Vagina (tissue), 2 donors: ENCODE measurements at places on chromosomes 5 and 9.

DNA sequence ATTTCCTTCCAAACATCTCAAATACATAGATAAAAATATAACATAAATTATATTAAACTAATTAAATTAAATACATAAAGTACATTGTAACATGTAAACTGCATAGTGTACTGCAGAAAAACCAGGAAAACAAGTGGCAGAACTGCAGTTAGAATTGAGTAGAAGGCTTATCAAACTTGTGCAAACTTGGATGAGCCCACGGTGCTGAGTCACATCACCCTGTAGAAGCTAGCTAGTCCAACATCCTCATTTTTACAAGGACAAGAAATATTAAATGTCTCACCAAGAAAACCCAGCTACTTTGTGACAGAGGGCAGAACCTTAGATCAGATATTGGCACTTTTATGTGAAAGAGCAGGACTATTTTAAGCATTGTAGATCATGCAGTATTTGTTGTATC, 807.9 kb upstream of the NUDT12 start:
- no peak for DNase-seq

GRCh38 chr9:92974761-92975755, 27.7 kb downstream of the FGD3 start:
- no peak for DNase-seq

- DNase-seq, result no peak
These were observed 193.3 kb downstream of the DIRAS2 start for GRCh38 chr9:90449213-90449925.

- no peak for DNase-seq
These were observed 5.0 kb upstream of the GPRIN1 start for GRCh38 chr5:176614805-176615478.

DNA sequence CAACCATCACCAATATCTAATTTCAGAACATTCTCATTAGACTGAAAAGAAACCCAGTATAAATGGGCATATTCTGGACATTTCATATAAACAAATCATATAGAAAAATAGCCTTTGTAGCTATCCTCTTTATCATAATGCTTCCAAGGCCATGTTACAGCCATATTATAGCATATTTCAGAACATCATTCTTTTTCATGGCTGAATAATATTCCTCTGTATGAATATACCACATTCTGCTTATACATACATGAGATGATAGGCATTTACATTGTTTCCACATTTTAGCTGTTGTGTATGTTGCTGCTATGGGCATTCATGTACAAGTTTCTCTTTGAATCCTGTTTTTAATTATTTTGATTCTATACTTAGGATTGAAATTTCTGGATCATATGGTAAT, 167.0 kb downstream of the FBXL17 start:
- no peak for DNase-seq

GRCh38 chr5:135009736-135010501, 24.1 kb downstream of the PITX1 start:
- no peak for DNase-seq

GRCh38 chr9:129946246-129946995, 96.6 kb downstream of the FNBP1 start:
- DNase-seq, result no peak

DNA sequence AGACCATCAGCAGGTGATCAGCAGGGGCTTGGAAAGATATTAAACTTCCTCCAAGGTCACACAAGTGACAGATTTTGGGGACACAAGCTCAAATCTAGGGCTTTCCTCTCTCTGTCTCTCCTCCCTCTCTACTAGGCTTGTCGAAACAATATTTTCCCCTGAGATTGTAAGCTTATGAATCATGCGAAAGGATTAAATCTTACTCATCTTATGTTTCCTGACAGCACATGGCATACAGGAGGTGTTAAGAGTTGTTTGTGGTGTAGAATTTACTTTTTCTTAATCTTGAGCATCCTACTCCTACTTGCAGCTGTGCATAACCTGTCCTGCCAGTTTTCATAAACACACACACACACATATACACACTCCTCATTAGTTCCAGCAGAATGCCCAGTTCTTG, 186.3 kb downstream of the MARCHF11 start:
- DNase-seq, result no peak

DNA sequence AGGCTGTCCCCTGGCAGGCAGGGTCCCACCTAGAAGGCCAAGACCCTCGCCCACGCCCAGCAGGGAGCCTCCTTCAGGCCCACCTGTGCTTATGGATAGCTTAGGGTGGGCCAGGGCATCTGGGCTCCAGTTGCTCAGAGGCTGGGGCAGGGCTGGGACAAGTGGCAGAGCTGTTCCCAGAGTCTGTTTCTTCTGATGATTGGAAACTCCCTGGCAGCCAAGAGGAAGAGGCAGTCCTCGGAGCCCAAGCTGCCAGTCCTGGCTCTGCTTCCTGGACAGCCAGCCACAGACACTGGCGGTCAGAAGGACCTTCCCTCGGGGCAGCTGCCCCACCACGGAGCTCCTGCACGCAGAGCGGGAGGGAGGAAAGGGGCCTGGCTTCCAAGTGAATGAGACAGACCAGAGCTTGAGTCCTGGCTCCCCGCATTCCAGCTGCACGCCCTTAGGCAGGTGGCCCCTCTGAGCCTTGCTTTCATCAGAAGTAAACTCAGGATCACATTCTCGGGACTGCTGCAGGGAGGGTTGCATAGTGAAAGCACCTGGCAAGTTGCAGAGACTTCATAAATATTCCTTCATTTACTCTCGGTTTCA, 37.9 kb upstream of the GABRP start:
- peak; percentile 82 for DNase-seq

GRCh38 chr9:78297672-78297961, 692 bp downstream of the PSAT1 start:
- no peak for DNase-seq

GRCh38 chr9:126448136-126448535, 121.5 kb downstream of the MVB12B start:
- DNase-seq, result no peak
